HFFc6 (cell line): ENCODE measurements at places on chromosomes 5 and 9. TPM values are rescaled to one million over a fixed set of nuclear protein-coding genes. Genes with fewer than 3 reads are reported as not detected.

The PCDHA5 gene
- not detected in 3 replicates for total RNA-seq

GRCh38 chr5:59326596-59326995, 566.9 kb downstream of the PDE4D start:
- DNase-seq: no peak

DNA sequence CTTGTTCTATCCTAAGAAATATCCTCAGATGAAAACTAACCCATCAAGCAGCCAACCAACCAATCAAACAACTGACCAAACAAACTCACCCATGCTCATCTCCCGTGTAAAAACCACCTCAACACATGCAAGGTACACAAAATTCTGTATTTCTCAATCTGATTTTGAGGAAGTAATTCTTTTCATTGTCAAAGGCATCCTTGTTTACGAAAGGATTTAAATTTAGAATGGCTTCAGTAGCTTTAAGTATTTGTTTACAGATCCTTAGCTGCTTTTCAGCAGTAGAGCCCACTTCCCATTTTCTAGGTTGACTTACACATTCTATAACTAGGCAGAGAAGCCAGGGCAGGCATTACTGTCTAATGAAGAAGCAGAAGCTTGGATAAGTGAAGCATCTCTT, 78.6 kb downstream of the NTRK2 start:
- DNase-seq: no peak

DNA sequence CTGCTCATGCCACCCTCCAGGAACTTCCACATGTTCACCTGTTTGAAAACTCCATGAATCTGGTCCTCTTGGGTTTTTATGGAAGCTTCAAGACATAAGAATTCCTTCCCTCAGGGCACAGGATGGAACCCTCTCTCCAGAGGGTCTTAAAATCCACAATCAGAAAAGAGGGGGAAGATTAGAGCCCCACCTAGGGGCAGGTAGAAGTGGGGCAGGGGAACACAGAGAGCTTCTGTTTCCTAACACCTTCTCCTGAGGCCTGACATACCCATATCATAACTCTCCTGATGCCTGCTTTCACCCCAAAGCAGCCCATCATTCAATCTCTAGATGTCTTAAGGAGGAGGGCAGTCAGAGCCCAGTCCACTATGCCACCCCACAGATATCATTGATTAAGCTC, 1087.7 kb upstream of the ARRDC3 start:
- no peak for DNase-seq

DNA sequence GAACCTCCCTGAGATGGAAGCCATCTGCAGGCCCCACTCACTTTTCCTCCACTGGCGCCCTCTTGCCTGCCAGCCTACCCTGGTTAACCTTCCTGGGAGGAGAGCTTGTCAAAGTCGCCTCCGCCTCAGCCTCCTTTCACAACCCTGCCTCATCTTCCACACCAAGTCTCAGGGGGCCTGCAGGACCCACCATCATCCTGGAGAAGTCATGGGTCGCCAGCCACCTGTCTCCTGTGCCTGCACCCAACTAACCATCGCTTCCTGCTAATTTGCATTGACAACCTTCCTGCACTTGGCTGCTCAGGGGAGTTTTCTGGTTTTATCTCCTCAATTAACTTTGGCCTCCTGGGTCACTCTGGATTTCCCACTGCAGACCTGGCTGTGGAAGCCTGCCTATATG, 52.8 kb upstream of the GRHPR start:
- no peak for DNase-seq

DNA sequence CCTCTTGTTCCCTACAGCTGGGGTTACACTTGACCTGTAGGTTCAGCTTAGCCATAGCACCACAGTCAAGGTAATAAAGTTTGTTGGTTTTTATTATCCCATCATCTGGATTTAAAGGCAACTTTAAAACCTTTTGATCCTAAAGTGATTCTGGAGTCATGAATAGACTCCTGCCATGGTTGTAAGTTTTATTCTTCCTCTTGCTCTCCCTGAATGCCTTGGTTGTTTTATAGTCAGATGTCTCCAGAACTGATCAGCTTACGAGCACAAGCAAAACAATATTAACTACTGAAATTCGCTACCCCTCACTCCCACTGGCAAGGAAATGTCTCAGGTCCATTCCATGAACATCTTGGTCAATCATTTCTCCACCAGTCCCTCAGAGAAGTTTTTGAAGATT, 1328.6 kb downstream of the PTPRD start:
- no peak for DNase-seq

- no peak for DNase-seq
Observed at GRCh38 chr9:30382271-30382670, 2002.2 kb upstream of the ACO1 start.

GRCh38 chr9:81108391-81108790, 581.0 kb downstream of the TLE1 start:
- no peak for DNase-seq

- no peak for DNase-seq
Observed at GRCh38 chr9:29866556-29866955, 2293.3 kb upstream of the C9orf72 start.
